ENCODE measurements at places on chromosomes 5 and 9. TPM values are rescaled to one million over a fixed set of nuclear protein-coding genes. Genes with fewer than 3 reads are reported as not detected.

Gene PCDHGA8
- not detected for total RNA-seq

Gene NPR2
- 6.8 TPM for total RNA-seq

Gene RGS14
- 22.0 TPM for total RNA-seq

Gene RFESD
- 8.9 TPM for total RNA-seq

DNA sequence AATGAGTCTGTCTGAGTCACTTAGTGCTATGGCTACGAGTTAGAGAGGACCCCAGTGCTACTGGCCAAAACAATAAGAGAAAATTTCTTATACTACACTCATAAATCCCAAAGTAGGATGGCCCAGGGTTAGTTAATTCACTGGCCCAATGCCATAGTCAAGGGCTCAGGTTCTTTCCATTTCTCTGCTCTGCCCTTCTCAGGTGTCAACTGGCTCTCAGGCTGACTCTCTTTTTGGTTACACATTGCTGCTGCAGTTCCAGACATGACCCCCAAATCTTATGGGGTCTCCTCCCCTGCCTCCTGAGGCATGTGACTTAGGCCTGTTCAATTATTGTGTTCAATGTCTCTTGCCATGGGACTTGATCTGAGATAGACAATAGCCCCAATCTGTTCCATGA is 70.4 kb downstream of the ARHGEF37 start:
- no peak for DNase-seq

DNA sequence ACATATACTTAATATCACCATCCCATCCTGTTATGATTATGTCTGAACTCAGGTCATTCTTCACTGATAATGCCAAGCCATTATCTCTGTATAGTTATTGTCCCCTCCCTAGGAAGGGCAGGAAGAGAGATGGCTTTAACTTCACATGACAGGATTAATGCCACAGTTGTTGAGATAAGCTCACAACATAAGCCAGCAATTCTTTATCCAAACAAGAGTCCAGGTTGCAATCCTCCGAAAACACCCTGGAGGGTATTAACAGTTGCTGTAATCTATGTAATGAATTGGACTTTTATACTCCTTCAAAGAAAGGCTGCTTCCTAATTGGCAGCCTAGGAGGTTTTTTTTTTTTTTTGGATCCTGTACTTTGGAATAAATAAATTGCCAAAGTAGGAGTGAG is 779.4 kb downstream of the SEMA5A start:
- no peak for DNase-seq

- no peak for DNase-seq
These were observed 181.7 kb downstream of the ADGRV1 start for GRCh38 chr5:90740244-90740799.

DNA sequence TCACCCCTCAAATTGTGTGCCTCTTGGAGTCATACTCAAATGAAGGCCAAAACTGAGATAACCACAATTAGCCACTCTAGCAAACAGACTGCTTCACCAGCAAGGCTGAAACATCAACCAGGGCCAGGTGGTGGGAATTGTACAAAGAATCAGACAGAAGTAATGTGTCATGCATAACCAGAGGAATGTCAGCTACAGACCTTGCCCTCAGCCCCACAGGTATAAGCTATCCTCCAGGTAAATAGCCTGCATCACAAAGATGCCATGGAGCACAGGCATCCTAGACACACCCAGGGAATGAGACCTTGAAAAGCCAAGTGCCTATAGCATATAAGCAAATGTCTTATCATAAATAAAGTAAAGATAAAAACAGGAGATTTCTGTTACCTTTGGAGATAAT is 242.7 kb downstream of the CETN3 start:
- DNase-seq = no peak

DNA sequence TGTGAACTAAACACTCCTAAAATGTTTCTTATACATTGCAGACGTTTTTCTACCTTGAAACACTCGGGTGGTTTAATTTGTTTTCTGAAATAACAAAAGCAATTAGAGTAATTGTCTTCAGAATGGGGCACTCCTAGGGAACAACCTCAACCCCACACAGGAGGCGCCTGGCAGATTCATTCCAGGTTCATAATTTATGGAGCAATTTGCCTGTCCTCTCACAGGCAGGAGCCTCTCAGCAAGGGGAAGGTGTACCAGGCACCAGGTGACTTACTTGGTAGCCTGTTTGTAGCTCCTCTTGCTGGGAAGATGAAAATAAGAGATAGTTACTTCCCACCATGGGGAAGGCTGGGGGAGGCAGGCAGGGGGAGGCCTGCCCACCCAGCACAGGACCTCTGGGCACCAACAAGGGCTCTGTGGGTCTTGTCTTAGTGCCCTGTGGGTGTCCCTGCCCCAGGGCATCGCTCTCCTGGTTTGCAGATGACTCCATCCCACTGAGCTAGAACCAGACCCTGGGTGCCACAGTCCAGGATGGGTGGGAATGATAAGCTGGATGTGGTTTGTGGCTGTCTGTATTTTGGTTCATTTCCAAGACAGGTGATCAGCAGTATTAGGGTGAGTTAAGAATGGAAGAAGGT is 144.4 kb downstream of the FSTL4 start:
- no peak for DNase-seq

- no peak for DNase-seq
These were observed 80.8 kb downstream of the NTNG2 start for GRCh38 chr9:132242621-132243155.

DNA sequence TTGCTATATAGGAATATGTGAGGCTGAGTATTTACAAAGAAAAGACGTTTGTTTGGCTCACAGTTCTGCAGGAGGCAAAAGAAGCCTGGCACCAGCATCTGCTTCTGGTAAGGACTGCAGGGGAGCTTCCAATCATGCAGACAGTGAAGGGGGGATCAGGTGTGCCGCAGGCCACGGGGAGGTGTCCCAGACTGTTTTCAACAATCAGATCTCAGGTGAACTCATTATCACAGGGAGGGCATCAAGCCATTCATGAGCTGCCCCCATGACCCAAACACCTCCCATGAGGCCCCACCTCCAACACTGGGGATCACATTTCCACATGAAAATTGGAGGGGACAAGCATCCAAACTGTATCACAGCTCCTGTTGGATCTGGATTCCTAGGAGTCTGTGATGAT is 30.4 kb upstream of the TRIM14 start:
- DNase-seq = no peak
